ENCODE measurements at places on chromosomes 7 and 10.

DNA sequence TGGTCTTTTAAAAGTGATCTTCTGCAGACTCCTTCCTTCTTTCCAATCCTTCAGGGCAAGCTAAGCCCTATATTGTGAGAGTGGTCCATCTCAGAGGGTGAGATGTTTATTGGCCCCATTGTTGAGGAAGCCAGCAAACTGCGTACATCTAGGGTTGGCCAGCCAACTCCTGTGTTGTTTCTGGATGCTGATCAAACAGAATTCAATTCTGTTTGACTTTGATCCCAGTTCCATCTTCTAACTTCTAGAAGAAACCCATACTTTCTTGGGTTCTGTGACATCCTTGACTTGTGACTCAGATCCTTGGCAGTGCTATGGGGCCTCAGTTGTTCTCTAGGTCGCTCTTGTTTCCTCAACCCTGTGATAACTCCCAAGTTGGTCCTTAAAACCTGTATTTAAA, 116.2 kb downstream of the LSMEM1 start:
- DNase-seq: no peak

GRCh38 chr7:50366311-50366710, 61.8 kb downstream of the IKZF1 start:
- no peak for DNase-seq

DNA sequence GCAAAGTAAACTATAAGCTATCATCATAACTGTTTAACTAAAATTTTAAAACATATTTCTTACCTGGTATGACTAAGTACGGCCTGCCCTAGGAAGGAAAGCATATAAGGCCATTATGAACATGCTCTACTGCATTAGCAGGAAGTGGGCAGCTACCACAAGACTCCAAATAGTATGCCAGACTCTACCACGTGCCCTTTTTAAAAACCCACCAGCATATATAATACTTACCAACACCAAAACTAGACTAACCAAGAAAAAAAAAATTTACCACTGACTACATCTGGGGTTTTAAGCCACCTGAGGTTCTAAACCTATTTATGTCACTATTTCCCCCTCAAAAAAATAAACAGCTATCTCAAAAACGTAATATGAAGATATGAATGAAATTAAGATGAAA, 30.1 kb downstream of the NUDCD3 start:
- no peak for DNase-seq

DNA sequence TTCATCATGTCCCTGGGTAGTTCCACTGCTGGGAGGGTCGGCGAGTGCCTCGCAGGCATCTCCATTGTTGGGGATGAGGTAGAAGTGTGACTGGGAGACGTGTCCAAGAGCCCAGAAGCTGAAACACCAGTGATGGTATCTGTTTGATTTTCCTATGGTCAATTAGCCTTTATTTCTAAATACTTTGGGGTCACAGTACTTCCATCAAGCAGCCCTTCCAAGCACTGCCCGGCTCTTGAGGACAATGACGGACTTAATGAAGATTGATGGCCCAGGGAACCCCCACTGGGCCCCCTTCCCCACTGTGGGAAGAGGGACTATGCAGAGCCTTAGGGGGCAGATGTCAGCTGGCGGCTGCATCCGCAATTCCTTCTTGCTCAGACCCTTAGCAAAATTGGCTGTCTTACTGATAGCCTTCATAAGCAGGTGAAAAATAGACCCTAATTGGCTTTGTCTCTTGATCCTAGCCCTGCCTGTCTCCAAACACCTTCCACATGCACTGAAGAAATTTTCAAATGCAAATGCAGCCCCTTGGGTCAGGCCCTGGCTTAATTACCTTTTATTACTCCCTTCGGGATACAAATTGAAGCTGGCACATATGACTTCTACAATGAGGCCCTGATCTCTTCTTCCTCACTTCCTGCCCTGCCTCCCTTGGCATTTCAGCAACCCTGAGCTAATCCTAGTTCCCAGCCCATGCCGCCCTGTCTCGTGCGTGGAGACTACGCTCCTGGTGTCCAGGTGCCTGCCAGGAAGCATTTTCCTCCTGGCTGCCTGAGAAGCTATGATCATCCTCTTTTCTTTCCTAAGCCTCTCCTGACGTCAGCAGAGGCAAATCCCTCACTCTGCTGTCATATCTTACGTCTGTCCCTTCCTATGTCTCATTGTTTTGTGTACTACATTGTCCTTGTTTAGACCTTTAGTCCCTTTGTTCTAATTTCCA, 124.5 kb upstream of the GDF10 start:
- DNase-seq: no peak

DNA sequence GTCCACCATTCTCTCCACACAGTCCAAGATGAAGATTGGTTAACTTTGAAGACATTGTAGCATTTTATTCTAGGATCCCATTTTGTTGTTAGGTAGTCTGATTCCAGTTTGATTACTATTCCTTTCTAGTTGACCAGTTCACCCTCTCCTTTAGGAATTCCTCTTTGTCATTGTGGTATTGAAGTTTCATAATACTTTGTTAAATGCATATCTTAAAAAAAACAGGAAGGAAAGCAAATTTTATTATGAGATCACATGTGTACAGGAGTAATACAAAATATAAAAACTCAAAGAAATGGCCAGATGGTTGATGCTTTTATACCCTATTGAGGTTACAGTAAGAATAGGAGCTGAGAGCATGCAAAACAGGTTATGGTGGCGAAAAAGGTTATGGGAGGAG, 15.5 kb upstream of the SEMA3C start:
- DNase-seq: no peak

All from left ventricle myocardium superior (tissue), 1 donor.